ENCODE measurements at places on chromosomes 2 and 18.

GRCh38 chr2:150480971-150481830, 6.3 kb downstream of the RND3 start:
- no peak for DNase-seq

DNA sequence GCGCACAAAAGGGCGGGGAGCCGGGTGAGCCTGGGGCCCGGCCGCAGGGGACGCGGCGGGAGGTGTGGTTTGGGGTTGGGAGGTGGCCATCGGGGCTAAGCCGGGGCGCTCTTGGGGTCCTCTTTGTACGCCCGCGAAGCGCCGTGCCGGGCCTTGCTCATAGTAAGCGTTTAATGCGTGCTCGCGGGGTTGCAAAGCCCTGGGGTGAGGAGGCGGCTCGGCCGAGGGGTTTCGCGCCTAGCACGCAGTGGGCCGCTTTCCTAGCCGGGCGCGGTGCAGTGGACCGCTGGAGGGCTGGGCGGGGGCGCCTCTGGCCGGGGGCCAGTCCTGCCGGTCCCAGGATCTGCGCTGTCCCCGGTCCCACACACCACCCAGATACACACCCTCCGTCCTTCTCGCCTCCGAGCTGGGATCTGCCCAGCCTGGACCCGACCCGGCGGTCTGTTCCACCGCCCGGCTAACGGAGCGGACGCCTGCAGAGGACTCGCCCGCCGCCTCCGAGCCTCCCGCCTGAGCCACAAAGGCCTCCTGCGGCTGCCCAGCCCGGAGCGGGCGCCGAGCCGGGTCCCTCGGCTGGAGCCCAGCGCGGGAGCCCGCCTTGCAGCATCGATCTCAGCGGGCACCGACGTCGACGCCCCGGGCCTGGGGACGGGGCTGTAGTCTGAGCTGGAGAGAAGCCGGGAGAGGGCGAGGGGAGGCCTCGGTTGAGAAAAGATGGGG, 564 bp downstream of the DPYSL5 start:
- no peak for DNase-seq

GRCh38 chr2:47628904-47629303, 154.0 kb upstream of the MSH6 start:
- no peak for DNase-seq

GRCh38 chr2:230305416-230306275, 21.3 kb upstream of the SP140L start:
- no peak for DNase-seq

DNA sequence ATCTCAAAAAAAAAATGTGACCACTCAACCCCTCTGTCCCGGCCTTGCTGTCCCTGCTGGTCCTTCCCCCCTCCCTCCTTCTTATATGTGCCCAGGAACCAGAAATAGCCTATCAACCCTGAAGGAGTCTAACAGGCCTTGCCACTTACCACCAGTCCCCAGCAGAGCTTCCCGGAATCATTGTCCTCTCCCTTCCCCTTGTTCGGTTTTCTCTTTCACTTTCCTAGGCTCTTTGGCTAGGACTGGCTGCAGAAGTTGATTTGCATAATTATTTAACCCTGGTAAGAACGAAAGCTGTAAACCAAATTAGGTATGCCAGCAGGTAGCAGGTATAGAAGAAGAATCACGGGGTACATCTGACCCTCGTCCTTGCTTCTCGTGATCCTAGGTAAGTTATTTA, 72.6 kb upstream of the ZNF532 start:
- no peak for DNase-seq

GRCh38 chr2:44290261-44290660, 15.0 kb downstream of the SLC3A1 start:
- DNase-seq: peak; percentile 39

- no peak for DNase-seq
These were observed 13.9 kb downstream of the NOSTRIN start for GRCh38 chr2:168816369-168816768.

DNA sequence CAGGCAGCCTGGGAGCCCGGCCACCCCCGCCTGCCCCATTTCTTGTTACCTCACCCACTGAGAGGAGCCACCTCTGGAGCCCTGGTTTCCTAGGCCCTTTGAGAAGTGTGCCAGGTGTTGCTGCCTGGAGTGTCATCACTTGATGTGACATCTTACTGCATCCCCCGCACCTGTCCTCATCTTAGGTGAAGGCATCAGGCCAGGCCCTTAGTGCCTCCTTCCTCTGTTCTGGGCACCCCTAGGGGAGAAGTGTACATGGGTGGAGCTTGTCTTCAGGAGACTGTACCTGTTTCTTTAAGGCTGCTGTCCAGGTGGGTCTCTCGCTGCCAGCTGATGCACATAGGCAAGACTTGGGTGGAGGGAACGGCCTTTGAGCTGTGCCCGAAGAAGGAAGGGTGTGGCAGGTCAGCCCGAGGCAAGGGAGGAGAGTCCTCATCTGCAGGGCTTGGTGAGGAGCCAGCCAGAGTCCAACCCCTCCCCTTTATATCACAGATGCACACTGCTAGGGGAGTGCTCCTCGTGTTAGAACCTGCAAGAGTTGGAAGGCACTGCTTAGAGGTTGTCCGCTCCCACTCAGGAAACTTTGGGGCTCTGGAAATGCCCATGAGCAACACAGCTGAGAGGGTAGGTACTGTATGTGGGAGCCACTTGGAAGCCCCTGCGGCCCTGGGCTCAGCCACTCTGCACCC, 45.9 kb downstream of the NCK2 start:
- DNase-seq: no peak

DNA sequence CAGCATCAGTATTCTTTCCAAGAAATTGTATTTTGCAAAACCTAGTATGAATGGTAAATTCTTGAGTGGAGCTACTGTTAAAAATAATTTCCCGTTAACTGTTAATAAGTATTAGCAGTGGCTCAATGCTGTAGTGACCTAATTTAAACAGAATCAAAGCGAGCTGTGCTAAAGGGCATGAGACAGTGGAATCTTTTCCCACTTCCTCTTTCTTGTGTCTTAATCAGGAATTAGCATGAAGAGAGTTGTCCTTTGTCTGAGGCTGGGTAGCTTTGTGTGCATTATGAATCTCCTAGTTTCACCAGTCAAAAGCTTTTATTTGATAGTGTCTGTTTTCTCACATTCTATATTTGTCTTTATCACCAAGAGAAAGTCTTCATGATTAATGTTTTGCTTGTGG, 298.8 kb upstream of the GCFC2 start:
- no peak for DNase-seq

GRCh38 chr2:182807319-182807718, 59.1 kb downstream of the FRZB start:
- no peak for DNase-seq

- DNase-seq: no peak
These were observed 209.5 kb downstream of the KLHL29 start for GRCh38 chr2:23594460-23594825.

DNA sequence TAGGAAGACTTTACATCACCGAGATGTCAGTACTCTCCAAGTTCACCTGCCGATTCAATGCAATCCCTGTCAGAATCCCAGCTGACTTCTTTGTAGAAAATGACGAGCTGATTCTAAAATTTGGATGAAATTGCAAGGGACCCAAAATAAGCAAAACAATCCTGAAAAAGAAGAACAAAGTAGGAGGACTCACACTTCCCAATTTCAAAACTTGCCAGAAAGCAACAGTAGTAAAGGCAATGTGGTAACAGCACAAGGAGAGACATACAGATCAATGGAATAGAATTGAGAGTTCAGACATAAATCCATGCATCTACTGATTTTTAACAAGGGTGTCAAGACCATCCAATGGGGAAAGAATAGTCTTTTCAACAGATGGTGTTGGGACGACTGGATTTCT, 52.2 kb downstream of the SMAD7 start:
- DNase-seq: no peak

All from SK-MEL-5 (cell line).